ENCODE measurements at places on chromosomes 6 and 20.

DNA sequence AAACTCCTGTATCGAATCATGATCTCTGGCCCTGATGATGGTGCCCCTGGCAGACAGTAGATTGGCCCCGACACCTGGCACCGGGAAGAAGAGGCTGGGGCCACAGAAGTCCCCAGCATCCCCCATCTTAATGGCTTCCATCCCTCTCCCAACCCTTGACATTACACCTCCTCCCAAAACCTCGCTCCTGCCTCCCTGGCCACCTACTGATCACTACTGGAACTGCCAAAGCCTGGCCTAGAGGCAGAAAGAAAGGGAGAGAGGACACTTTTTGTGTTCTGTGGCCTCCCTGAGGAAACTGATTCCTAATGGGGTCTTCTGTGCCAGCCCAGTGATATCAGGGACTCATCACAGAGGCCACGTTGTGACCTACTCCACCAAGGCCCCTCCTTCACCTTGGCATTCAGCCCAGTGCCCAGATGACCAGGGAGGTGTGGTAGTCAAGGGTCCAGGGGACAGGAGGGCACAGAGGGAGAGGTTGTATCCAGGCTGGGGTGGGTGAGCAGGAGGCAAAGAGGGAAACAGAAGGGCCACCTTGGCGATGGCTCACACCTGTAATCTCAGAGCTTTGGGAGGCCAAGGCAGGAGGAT is 6.1 kb downstream of the C20orf173 start:
- DNase-seq = no peak

GRCh38 chr20:20102163-20102562 is 49.8 kb downstream of the CFAP61 start:
- no peak for DNase-seq

GRCh38 chr6:31545291-31545690 is 1.1 kb downstream of the ATP6V1G2 start:
- no peak for DNase-seq

GRCh38 chr6:143607168-143607567 is 70.6 kb upstream of the PHACTR2 start:
- no peak for DNase-seq

DNA sequence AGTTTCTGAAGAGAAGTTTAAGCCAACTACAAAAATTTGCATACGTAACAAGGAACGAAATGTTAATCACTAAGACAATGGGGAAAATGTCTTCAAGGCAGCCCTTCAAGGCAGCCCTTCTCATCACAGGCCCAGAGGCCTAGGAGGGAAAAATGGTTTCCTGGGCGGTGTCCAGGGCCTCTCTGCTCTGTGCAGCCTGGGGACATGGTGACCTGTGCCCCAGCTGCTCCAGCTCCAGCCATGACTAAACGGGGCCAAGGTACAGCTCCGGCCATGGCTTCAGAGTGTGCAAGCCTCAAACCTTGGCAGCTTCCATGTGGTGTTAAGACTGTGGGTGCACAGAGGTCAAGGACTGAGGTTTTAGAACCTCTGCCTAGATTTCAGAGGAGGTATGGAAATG is 325.1 kb downstream of the FRK start:
- DNase-seq = no peak

DNA sequence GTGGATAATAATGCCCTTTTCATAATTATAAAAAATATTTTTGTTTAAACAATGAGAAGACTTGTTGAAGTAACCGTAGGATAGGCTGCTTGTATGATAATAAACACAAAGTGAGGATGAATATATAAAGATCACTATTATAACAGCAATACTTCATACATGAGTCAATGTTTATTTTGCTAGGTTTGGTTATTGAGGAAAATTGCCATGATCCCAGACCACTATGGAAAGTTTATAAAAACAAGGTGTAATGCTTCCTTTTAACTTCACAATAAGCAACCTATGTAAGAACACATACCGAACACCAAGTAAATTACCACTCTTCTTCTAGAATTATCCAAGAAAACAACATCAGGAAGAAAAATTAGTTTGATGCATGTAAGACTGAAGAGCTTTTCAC is 495.3 kb upstream of the RNF217 start:
- DNase-seq = no peak

DNA sequence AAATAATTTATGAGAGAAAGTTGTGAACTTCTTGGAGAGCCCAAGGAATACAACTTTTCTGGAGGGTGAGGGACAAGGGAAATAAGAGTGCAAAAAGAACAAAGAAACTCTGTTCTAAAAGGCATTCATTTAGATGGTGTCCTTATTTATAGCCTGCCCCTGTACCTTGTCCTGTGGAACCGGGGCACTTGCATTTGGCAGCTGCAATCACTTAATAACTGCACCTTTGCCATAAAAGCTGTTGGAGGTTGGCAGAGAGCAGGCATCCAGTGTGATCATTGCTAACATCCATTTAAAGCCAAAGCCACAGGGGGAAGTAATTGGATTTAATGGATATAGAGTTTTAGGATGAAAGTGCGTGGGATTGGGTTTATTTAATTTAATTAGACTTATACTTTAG is 50.8 kb upstream of the SGK1 start:
- no peak for DNase-seq
